ENCODE measurements at places on chromosomes 7 and 10. TPM values are rescaled to one million over a fixed set of nuclear protein-coding genes. Genes with fewer than 3 reads are reported as not detected.

The LRIT1 gene
- total RNA-seq: not detected

The CRYGN gene
- total RNA-seq: not detected

The PTPRN2 gene
- 0.87 TPM for total RNA-seq

The PRSS37 gene
- not detected for total RNA-seq

The MBLAC1 gene
- total RNA-seq: 1.5 TPM

The TRPV6 gene
- 1.5 TPM for total RNA-seq

GRCh38 chr10:25933653-25934608 lies at the start of gene MYO3A:
Gene MYO3A (plus strand): TSS chr10:25934229. CDS start chr10:25952111, 17,882 bp downstream.
- H3K4me3 ChIP-seq: no peak within 1 kb of the TSS
- DNase-seq: no peak
- no peaks in the 10 kb centered on the region for H3K4me1 ChIP-seq
- no peaks in the 10 kb centered on the region for H3K36me3 ChIP-seq

DNA sequence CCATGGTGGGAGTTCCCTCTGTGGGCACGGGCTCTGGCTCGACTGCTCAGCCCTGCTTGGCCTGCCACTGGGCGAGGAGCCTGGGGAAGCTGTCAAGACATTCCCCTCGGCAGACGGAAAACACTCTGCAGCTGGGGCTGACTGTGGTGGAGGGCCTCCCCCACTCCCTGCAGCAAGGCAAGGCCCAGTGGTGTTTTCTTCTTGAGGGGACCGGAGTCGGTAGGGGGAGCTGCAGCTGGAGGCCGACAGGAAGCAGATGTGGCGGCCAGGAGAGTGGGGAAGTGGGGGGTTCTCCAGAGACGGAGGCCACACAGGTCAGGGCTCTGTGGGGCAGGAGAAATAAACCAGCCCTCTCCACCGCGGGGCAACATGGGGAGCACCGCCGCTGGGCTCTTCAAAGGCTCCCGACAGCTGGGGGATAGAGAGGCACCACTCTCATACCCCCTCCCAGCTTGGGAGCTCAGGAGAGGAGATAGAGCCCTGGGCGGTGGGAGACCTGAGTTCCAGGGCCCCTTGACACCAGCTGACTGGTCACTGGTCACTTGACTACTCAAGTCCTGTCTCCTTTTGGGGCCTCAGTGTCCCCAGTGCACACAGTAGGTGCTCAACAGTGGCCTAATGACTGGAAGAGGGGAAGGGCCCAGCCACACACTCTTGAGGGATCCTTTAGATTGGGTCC lies 43.4 kb downstream of the PPIF start:
- peak; percentile 54 for DNase-seq
- no peaks in the 10 kb centered on the region for H3K36me3 ChIP-seq
- H3K27ac ChIP-seq: no peak overlapping the region
- H3K4me3 ChIP-seq: no peak overlapping the region

GRCh38 chr10:49230004-49230403 lies 41.8 kb upstream of the TMEM273 start:
- no peaks in the 10 kb centered on the region for H3K36me3 ChIP-seq
- H3K4me3 ChIP-seq: no peak overlapping the region
- H3K27me3 ChIP-seq: no peaks in the 10 kb centered on the region
- H3K4me1 ChIP-seq: no peaks in the 10 kb centered on the region
- H3K27ac ChIP-seq: no peak overlapping the region

- H3K4me1 ChIP-seq: no peaks in the 10 kb centered on the region
- H3K36me3 ChIP-seq: no peaks in the 10 kb centered on the region
- H3K4me3 ChIP-seq: no peak overlapping the region
- H3K27me3 ChIP-seq: no peaks in the 10 kb centered on the region
- H3K27ac ChIP-seq: no peak overlapping the region
Observed at GRCh38 chr10:101182936-101183335, 46.3 kb downstream of the LBX1 start.

DNA sequence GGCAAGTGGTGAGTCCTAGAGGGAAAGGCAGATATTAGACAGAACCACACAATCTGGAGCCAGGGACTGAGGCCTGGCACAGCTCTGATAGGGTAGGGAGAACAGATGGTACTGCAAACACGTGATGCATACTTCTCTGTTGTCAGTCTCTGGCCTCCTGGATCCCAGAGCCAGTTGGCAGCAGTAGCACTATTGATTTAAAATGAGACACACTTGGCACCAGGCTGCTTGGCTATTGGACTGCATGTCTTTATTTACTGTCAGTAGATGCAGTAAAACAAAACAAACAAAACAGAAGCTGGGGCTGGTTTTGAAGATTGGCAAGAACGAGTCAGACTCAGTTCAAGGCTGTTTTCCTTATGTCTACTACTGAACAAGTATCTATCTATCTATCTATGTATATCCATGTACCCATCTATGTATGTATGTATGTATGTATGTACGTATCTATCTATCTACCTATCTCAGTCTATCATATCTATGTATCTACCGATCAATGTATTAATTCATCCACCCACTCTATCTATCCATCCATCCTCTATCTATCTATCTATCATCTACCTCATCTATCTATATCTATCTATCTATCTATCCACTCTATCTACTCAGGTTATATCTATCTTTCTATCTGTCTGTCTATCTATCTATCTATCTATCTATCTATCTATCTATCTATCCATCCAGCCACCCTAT lies 23.4 kb upstream of the MGAM2 start:
- peak overlapping the region; percentile 52 for H3K27ac ChIP-seq
- no peak overlapping the region for H3K4me3 ChIP-seq
- H3K27me3 ChIP-seq: no peaks in the 10 kb centered on the region
- H3K36me3 ChIP-seq: no peaks in the 10 kb centered on the region
- H3K4me1 ChIP-seq: no peaks in the 10 kb centered on the region
- peak; percentile 40 for DNase-seq

GRCh38 chr10:19730907-19731217 lies 85.4 kb upstream of the PLXDC2 start:
- DNase-seq: no peak
- no peaks in the 10 kb centered on the region for H3K36me3 ChIP-seq
- H3K27me3 ChIP-seq: no peaks in the 10 kb centered on the region
- H3K4me1 ChIP-seq: no peaks in the 10 kb centered on the region
- no peak overlapping the region for H3K27ac ChIP-seq

- H3K36me3 ChIP-seq: no peaks in the 10 kb centered on the region
- no peaks in the 10 kb centered on the region for H3K4me1 ChIP-seq
- H3K4me3 ChIP-seq: no peak overlapping the region
- no peak for DNase-seq
Observed at GRCh38 chr7:76515999-76516443, 5.7 kb downstream of the UPK3B start.

DNA sequence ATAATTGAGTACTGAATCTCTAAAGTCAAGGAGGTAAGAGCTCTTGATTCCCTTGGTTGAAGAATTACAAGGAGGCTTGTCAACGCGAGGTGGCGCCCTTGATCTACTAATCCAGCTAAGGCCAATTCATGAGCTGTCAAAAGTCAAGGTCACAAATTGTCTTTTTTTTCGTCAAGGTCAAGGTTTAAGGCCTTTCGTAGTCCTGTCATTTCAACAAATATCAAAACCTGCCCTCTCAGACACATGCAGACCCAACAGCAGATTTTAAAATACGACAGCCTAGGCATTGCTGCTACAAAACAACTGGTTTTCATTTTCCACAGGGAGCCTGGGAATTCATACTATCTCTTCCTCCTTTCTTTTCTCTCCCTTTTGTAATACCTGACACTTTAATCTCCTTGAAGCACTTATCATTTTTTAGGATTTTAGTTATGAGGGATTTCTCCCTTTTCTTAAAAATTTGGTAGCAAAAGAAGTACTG lies 3.6 kb downstream of the HOXA13 start:
- no peak overlapping the region for H3K4me3 ChIP-seq
- H3K36me3 ChIP-seq: no peaks in the 10 kb centered on the region
- H3K4me1 ChIP-seq: no peaks in the 10 kb centered on the region
- DNase-seq: peak; percentile 81

DNA sequence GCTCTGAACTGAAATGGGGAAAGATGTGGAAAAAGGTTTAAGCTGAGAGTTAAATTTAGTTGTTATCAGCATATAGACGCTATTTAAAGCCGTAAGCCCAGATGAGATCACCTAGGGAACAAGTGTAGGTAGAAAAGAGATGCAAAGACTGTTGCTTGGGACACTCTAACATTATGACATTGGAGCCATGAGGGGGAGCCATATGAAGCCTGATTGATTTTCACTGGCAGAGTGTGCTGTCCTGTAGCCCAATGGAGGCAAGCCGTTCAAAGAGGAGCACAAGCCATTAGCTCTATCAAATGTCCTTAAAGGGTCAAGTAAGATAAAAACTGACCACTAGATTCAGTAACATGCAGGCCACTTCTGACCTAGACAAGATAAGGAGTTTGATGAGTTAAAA lies 223.3 kb downstream of the TWIST1 start:
- H3K4me1 ChIP-seq: no peaks in the 10 kb centered on the region
- no peak for DNase-seq
- no peaks in the 10 kb centered on the region for H3K36me3 ChIP-seq
- H3K27ac ChIP-seq: no peak overlapping the region
- no peaks in the 10 kb centered on the region for H3K27me3 ChIP-seq

DNA sequence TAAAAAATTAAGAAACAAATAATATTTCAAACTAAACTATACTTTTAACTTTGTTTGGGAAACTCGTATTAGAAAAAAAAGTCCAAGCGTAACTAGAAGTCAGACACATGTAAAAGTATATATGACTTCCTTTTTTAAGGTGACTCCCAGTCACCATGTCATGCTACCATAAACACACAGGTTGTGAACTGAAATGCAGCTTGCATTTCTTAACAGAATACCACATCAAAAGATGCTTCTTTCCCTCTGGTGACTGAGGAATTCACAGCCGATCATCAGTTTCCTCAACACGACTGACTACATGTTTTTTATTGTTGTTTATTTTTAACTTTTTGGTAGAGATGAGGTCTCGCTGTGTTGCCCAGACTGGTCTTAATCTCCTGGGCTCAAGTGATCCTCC lies 445.0 kb downstream of the PARD3 start:
- no peaks in the 10 kb centered on the region for H3K4me1 ChIP-seq
- H3K4me3 ChIP-seq: no peak overlapping the region
- H3K27ac ChIP-seq: no peak overlapping the region
- H3K36me3 ChIP-seq: no peaks in the 10 kb centered on the region

- no peaks in the 10 kb centered on the region for H3K4me1 ChIP-seq
- no peaks in the 10 kb centered on the region for H3K36me3 ChIP-seq
- no peak overlapping the region for H3K27ac ChIP-seq
- no peak for DNase-seq
- H3K27me3 ChIP-seq: no peaks in the 10 kb centered on the region
Observed at GRCh38 chr7:77466450-77466849, 50.3 kb upstream of the GSAP start.

DNA sequence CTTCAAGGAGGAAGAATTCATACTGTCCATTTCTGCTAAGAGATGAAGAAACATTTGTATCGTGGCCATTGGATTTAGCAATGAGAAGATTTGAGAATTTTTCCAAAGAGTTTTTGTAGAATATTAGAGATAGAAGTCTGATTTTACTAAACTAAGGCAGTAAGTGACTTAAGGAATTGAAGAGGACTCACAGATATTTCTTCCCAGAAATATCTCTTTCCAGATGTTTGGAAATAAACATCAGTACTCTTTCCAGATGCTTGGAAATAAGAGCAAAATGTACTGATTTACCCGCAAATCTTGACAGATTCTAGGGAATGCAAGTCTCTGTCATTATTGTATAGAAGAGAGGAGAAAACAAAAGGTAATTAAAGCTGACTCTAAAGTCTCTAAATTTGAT lies 91.3 kb downstream of the IMMP2L start:
- no peaks in the 10 kb centered on the region for H3K4me1 ChIP-seq
- H3K36me3 ChIP-seq: no peaks in the 10 kb centered on the region
- H3K27ac ChIP-seq: no peak overlapping the region
- no peaks in the 10 kb centered on the region for H3K27me3 ChIP-seq
- no peak for DNase-seq
- no peak overlapping the region for H3K4me3 ChIP-seq

DNA sequence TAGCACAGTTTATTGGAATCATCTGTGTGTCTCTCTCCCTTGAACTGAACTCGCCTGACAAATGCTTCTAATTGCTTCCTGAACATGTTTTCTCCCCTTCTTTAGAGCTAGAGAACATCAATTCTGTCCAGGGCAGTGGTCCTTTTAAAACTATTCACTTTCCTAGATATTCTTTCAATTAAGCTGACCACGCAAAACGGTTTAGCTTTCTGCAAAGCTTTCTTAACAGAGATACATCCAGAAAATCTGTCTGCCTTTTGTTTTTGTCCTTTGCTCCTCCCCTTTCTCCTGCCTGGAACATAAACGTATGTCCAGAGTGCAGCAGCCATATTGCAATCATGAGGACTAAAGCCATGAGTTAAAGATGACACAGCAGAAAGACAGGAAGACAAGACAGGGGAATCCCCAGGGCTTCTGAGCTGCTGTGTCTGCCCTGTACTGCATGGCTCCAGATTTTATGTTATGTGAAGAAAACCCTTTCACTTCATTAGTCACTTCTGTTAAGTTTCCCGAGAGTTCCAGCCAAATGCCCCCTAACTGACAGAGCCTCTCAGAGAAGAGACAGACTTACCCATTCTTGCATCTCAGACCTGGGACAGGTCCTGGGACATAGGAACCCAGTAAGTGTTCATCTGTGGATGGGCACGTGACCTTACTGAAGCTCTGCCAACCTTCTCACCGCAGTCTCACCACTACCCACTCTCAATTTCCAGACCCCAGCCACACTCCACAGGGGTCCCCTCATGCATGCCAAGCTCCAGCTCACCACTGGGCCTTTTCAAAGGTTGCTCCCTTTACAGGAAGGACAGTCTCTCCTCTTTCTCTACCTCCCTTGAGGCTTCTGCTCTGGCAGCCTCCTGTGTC lies 35.0 kb upstream of the CPXM2 start:
- no peaks in the 10 kb centered on the region for H3K27me3 ChIP-seq
- no peak overlapping the region for H3K4me3 ChIP-seq
- no peaks in the 10 kb centered on the region for H3K4me1 ChIP-seq
- no peaks in the 10 kb centered on the region for H3K36me3 ChIP-seq

GRCh38 chr7:50981743-50982142 lies 199.0 kb upstream of the GRB10 start:
- no peaks in the 10 kb centered on the region for H3K36me3 ChIP-seq
- H3K4me1 ChIP-seq: no peaks in the 10 kb centered on the region
- no peak for DNase-seq
- no peak overlapping the region for H3K27ac ChIP-seq
- no peaks in the 10 kb centered on the region for H3K27me3 ChIP-seq
- no peak overlapping the region for H3K4me3 ChIP-seq

DNA sequence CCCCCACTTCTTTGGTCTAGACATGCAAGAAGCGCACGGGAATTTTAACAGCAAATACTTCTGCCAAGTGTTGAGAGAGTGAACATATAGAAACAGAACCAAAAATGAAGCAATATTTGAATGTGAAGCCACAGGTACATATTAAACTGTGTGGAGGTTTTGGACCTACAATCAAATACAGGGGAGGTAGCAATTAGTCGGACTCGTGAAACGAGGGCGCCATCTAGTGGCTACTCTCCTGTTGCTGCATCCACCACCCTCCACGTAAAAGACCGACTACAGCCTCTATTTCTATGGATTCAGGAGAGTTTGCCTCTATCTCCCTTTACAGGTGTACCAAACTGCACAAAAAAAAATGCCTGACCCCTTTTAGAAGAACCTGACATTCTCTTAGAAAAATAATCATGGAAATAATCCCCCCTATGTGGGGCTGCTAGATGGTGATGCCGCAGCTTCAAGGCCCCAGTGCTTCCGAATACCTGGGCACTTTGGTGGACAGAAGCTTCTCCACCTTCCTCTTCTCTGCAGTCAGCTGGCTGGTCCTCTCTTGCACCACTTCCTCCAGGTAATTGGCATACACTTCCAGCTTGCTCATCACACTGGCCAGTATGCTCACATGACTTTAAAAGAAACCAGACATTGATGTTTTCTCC lies 31.7 kb downstream of the TECTB start:
- H3K27me3 ChIP-seq: no peaks in the 10 kb centered on the region
- no peak overlapping the region for H3K27ac ChIP-seq
- H3K4me1 ChIP-seq: no peaks in the 10 kb centered on the region
- no peak overlapping the region for H3K4me3 ChIP-seq

- no peaks in the 10 kb centered on the region for H3K36me3 ChIP-seq
- H3K27ac ChIP-seq: no peak overlapping the region
Observed at GRCh38 chr7:157693071-157693520, 356.3 kb downstream of the DNAJB6 start.
